NCI-H2081 treated with DMSO at 0.1 percent for 48 hours (cell line): ENCODE measurements at places on chromosomes 1 and 21.

DNA sequence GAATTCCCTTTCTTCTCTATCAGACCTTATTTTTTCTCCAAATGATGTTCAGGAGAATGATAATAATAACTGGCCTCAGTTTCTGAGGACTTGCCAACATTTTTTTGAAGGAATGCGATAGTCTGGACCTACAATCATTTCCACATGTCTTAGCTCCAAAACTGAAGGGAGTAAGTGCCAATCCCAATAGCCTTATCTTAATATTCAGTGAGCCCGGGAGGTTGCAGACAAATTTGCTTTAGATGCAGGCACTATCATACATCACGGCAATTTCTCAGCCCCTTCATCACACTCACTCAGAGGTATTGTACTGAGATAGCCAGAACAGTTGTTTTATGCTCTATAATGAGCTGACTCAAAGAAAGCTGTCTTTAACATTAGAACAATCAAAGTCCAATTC, 796.9 kb downstream of the ADGRL2 start:
- DNase-seq: no peak

- no peak for DNase-seq
These were observed 29.4 kb upstream of the CD101 start for GRCh38 chr1:116971965-116972673.

GRCh38 chr1:184176058-184176457, 124.5 kb downstream of the TSEN15 start:
- no peak for DNase-seq

DNA sequence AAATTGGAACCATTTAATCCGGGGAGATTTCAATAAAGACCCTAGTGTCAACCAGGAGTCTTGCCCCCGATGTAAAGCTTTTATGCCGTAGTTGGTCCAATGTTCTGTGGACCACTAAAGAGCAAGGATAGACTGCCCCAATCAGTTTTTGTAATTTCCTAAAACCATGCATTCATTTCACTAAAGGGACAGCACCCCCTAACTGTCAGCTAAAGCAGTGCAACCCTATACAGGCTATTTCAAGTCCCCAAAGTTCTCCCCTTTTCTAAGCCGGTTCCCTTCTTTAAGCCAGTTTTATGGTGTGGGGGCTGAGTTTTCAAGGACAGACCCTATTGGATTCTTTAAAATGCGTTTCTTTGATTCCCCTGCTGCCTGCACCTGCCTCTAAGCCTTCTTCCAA, 12.7 kb upstream of the PDPN start:
- DNase-seq: no peak

DNA sequence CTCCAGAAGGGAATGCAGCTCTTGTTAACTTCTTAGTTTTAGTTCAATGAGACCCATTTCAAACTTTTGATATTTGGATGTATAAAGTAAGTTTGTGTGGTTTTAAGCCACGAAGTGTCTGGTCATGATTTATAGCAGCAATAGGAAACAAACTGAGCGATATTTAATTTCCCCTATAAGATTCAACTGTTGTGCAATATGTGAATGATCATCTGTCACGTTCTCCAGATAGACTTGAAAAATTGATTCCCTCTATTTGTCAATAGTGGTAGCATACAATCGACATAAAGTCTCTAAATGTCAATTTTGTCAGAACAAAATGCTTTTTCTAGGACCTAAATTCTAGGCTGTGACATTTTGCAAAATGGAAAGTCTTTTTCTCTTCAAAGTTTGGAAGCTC, 240.1 kb downstream of the KCTD3 start:
- no peak for DNase-seq

GRCh38 chr21:44299458-44300261, at the start of gene PFKL:
Gene PFKL, plus strand, starts transcription at chr21:44300053. Its CDS starts 53 bp downstream, at chr21:44300106.
- no peak for DNase-seq

- no peak for DNase-seq
These were observed 55.6 kb upstream of the FBXO28 start for GRCh38 chr1:224058303-224058702.

DNA sequence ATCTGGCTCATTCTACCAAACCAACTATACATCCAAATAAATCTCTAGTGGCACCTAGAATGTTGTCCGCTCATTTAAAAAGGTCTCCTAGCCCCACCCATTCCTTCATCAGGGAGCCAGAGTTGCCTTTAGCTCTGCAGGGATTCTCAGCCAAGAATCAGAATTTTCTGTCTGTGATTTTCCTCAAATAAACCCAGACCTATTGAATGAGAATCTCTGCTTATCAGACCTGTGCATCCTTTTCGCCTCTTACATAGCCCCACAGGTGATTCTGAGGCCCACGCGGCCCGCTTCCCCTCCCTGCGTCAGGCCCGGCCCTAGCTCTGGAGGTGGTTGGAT, 410 bp upstream of the TDRD5 start:
- DNase-seq: no peak

- DNase-seq: no peak
These were observed 50.8 kb downstream of the CAPN9 start for GRCh38 chr1:230797942-230798365.

- DNase-seq: no peak
These were observed 20.7 kb upstream of the SLC19A1 start for GRCh38 chr21:45562965-45563364.

DNA sequence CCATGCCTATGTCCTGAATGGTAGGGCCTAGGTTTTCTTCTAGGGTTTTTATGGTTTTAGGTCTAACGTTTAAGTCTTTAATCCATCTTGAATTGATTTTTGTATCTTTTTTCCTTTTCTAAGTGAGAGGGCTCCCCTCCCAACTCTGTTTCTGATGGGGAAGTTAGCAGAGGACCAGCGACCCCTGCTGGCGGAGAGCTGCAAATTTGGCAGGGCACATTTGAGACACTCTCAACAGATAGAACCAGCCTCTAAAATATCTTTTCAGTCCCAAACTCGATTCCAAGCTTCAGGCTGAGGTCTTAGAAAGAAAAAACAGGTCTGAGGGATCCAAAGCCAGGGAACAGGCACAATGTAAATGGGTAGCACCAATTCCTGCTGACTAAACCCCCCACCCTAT, 32.5 kb downstream of the LRRC3 start:
- no peak for DNase-seq

GRCh38 chr1:182080955-182081582, 19.6 kb upstream of the ZNF648 start:
- DNase-seq: no peak

DNA sequence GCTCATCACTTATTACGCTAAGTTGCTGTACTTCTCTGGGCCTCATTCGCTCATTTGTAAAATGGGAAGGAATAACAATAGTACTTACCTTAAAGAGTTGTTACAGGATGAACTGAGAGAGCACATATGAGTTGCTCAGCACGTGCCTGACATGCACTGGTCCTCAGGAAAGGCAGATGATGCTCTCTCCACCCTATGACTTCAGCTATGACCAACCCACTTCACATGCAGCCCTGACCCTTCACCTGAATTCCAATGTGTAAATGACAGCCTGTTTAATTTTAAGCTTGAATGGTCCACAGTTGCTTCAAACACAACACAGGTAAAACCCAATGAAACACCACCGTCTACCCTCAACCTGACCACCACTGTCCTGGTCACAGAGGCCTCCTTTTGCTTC, 32.9 kb downstream of the GADD45A start:
- DNase-seq: no peak

GRCh38 chr1:243582326-243582725, 267.7 kb downstream of the AKT3 start:
- no peak for DNase-seq

GRCh38 chr1:19344372-19344810, 32.3 kb downstream of the SLC66A1 start:
- no peak for DNase-seq

DNA sequence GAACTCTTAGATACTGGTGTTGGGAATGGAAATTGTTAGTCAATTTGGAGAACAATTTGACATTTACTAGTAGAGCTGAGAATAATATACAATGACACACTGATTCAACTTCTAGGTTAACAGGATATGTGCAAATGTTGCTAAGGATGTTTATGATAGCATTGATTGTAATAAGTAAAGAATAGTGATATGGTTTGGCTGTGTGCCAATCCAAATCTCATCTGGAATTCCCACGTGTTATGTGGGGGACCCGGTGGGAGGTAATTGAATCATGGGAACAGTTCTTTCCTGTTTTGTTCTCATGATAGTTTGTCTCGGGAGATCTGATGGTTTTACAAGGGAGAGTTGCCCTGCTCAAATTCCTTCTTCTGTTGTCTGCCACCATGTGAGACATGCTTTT, 302.4 kb upstream of the TMPRSS15 start:
- DNase-seq: no peak

DNA sequence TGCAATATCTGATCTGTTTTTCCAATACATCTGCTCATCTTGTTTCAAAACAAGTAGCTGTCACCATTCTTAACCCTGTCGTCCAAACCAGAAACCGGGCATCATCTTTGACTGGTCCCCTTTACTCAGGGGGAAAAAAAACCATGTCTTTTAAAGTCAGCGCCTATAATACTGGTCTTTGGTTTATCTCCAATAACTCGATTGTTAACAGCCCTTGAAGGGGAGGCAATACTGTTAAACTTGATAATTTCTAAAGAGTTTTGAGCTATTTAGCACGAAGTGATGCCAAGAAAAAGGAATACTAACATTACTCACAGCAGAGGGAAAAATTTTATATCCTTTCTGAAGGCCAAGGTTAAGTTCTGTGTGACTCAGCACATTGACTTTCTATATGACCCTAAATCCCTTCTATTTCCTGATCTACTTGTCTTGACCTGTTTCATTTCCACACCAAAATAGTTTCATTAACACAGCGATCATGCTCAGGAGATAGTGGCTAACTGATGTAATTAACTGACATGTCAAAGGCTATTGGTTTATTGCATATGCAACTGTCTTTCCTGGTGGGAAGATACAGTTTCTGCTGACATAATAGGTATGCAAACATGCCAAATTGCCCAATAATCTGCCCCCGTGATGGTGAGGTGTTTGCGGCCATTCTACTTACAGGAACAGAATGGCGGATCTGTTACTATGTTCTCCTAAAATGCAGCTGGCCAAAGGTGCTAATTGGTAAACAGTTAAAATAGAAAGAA, 59.1 kb downstream of the NFIA start:
- DNase-seq: peak; percentile 38

GRCh38 chr1:117814856-117815797, 114.3 kb downstream of the GDAP2 start:
- no peak for DNase-seq

DNA sequence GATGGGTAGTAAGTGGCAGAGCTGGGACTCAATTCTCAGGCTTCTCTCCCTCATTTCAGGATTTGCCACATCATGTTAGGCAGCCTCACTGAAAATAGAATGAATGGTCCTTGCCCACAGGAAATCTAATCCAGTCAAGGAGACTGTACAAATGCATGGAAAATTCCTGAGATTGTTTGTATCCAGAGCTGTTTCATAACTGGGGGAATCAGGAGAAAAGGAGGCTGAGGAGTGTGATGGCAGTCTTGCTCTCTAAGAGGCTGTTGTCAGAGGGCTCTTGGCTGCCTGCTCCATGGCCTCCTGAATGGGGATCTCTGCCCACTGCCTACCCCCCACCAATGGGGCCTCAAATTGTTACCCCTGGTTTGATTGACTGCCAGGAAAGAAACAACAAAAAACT, 141.9 kb upstream of the TNR start:
- DNase-seq: no peak

- DNase-seq: no peak
These were observed 154.2 kb upstream of the ZNHIT6 start for GRCh38 chr1:85862456-85862855.

GRCh38 chr1:209168204-209168603, 415.3 kb upstream of the CAMK1G start:
- DNase-seq: no peak

DNA sequence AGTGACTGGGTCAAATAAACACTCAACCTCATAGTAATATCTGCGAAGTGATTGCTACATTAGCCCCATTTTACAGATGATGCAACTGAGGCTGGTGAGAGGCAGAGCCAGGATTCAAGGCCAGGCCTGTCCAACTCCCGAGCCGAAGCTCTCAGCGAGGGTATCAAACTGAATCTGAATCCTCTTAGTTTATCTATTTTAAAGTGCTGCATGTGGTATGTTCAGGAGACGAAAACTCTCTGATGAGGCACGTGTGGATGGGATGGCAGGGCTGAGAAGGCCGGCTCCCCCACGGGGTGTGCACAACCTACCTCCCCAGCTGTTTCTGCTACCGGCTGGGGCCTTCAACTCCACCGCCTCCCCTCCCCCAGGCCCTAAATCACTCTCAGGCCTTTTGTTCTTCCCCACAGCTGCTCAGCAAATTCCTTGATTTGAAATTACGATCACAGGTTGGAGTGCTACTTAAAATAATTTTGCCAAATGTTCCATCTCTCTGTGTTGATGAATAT, 171.8 kb downstream of the TOMM20 start:
- no peak for DNase-seq

DNA sequence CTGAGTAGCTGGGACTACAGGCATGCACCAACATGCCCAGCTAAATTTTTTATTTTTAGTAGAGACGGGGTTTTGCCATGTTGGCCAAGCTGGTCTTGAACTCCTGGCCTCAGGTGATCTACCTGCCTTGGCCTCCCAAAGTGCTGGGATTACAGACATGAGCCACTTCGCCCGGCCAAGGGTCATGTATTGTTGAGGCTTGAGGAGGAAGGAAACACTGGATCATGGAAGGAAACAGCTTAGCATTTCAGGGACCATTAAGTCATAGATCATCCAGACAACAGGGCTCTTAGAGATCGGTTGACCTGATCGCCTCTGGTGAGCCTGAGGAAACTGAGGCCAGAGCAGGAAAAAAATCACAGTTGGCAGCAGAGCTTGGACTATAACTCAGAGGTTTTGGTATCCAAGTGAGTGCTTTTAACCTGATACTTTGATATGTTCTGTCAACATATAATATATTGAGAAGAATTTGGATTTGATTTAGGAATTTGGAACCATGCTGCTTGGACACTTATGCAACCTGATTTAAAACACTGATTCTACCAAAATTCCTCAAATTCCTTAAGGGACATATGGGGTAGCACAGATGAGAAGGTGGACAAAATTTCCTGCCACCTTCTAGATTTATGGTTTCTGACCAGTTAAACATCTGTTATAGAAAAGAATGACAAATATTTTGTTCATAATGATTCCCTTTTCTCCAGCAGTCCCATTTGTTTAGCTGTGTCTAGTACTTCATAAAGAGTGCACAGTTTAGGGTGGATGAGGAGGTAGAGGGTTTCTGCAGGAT, 13.1 kb upstream of the BMP8A start:
- DNase-seq: no peak

- DNase-seq: no peak
These were observed 120.9 kb downstream of the PPIAL4G start for GRCh38 chr1:148362216-148362611.

DNA sequence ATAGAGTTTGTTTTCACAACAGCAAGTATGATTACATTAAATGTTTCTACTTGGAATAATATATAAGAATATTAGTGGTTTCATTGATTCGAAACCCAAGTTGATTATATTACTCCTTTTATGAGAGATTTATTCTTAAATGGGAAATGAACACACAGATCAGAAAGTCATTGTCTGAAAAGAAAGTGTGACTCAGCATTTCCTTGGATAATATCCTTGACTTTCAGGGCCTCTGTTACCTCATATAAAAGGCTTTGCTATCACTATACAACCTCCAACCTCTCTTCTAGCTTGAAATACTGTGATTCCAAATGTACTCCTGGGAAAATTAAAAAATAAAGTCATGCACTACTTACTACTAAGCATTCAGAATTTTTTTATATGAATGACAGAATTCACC, 295.3 kb upstream of the LYPLAL1 start:
- DNase-seq: no peak
